ENCODE measurements at places on chromosomes 4 and X. TPM values are rescaled to one million over a fixed set of nuclear protein-coding genes. Genes with fewer than 3 reads are reported as not detected.

- peak within 1 kb of the TSS; percentile 69 for H3K4me3 ChIP-seq
- DNase-seq = peak; percentile 34
- H3K36me3 ChIP-seq = no peaks in the 10 kb centered on the region
- peaks cover 8% of the 10 kb centered on the region for H3K4me1 ChIP-seq
- no peak within 1 kb of the TSS for H3K27ac ChIP-seq
These were observed at the start of gene SCML2 for GRCh38 chrX:18354369-18355223. Gene SCML2 (minus strand): TSS chrX:18354688. CDS start chrX:18334071, 20,617 bp downstream.

GRCh38 chrX:9114245-9114644, 80.3 kb upstream of the FAM9B start:
- DNase-seq = no peak
- no peaks in the 10 kb centered on the region for H3K36me3 ChIP-seq
- no peak overlapping the region for H3K4me3 ChIP-seq
- no peak overlapping the region for H3K27ac ChIP-seq
- no peaks in the 10 kb centered on the region for H3K27me3 ChIP-seq

DNA sequence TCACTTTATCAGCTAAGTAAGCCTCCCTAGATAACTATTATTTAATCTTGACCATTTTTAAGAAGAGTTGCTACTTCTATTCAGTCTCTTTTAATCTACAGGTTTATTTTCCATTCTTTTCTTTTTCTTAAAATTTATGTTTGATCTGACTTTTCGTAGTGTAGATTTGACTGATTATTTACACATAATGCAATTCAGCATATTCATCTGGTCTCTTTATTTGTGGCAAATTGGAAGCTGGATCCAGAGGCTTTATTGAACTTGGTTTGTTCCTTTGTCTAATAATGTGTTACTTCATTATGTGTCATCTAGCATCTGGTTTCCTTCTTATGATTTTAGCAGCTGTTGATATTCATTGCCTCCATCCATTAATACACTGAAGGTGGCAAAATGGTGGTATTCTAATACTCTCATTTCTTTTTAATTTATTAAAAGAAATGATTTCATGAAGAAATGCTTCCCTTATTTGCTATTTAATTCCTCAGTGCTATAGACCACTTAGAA, 113.0 kb downstream of the FBXW7 start:
- DNase-seq = no peak
- no peak overlapping the region for H3K27ac ChIP-seq
- H3K27me3 ChIP-seq = no peaks in the 10 kb centered on the region
- H3K4me3 ChIP-seq = no peak overlapping the region

DNA sequence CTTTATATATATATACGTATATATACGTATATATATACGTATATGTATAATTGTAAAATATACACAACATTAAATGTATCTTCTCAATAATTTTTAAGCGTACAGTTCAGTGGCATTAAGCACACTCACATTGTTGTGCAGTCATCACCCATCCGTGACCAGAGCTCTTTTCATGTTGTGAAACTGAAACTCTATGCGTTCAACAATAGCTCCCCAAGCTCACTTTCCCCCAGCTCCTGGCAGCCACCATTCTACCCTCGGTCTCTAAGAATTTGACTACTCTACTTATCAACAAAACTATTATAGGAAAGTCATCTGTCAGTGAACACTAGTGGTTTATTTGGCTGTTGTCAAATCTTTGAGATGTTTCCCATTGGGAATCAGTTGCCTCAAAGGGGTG, 621.8 kb upstream of the GALNT7 start:
- no peak overlapping the region for H3K4me3 ChIP-seq
- no peaks in the 10 kb centered on the region for H3K36me3 ChIP-seq
- DNase-seq = no peak
- H3K27ac ChIP-seq = no peak overlapping the region
- H3K4me1 ChIP-seq = peaks cover 60% of the 10 kb centered on the region

DNA sequence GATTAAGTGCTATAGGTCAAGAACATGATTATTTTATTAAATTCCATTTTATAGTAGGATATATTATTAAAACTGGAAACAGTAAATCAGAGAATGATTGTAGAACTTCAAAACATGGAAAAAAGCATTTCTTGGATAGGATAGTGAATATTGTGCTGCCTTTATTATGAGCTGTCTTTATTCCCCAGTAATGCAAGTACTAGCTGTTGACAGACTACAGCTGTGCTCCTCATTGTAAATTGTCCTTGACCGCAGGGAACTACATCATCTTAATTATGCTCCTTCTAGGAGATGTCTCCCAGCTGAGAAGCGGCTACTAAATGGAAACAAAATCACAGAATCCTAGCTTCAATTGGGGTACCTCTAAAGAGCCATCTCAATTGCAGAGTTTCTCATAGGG, 1457.2 kb upstream of the PCDH7 start:
- H3K4me3 ChIP-seq = no peak overlapping the region
- no peak overlapping the region for H3K27ac ChIP-seq
- no peak for DNase-seq
- no peaks in the 10 kb centered on the region for H3K27me3 ChIP-seq
- H3K4me1 ChIP-seq = peaks cover 18% of the 10 kb centered on the region
- H3K36me3 ChIP-seq = peaks cover 9% of the 10 kb centered on the region

- no peaks in the 10 kb centered on the region for H3K36me3 ChIP-seq
- no peak overlapping the region for H3K27ac ChIP-seq
- DNase-seq = no peak
- no peak overlapping the region for H3K4me3 ChIP-seq
- H3K4me1 ChIP-seq = peaks cover 17% of the 10 kb centered on the region
These were observed 27.5 kb upstream of the PLS3 start for GRCh38 chrX:115533485-115533884.

NALF2 gene
- total RNA-seq = 13.1 TPM

TMEM150C gene
- total RNA-seq = 2.7 TPM

DCAF8L2 gene
- total RNA-seq = not detected

SSX2B gene
- not detected for total RNA-seq

ITIH6 gene
- total RNA-seq = 0.04 TPM
